Stimulated activated CD4-positive, alpha-beta T cell treated with anti-CD3 and anti-CD28 coated beads, TNF-alpha, amount 100 ng/mL, for 1 hour (primary cell): ENCODE measurements at places on chromosomes 12 and 14.
A peak's percentile ranks its signal among the peaks of the same experiment; 100 is the strongest.

DNA sequence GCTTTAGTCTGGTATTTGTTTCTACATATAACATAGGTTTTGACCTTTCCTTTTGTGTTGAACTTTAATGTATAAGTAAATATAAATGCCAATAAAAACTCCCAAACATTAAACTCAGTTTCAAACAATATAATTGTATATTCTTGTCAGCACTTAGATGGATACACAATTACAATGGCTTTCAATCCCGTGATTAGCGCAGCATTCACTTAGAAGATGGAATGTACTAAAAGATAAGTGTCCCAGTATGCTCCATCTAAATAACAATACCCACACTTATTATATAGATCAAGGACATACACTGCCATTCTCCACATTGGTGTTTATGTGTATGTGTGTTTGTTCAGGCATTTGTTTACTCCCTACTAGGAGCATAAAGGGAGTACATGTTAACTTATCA lies 193.1 kb downstream of the SOX5 start:
- no peak for DNase-seq

DNA sequence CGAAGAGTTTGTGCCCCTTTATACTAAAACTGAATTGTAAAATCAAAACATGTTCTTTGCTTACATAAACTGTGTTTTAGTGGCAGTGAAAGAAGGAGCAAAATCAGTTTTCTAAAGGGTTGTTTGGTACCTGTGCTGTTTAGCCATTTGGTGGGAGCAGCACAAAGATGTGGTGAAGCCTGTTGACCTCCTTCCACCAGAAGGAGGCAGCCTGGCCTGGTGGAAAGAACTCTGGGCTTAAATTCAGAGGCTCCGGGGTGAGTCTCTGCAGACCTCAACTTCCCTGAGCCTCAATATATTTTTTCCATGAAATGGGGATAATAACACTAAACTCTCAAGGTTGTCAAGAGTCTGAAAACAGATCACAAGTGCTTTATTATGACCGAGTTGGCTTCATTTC lies 502.5 kb downstream of the VRK1 start:
- DNase-seq: peak; percentile 7

GRCh38 chr12:94092516-94093241 lies 55.7 kb upstream of the PLXNC1 start:
- no peak for DNase-seq

DNA sequence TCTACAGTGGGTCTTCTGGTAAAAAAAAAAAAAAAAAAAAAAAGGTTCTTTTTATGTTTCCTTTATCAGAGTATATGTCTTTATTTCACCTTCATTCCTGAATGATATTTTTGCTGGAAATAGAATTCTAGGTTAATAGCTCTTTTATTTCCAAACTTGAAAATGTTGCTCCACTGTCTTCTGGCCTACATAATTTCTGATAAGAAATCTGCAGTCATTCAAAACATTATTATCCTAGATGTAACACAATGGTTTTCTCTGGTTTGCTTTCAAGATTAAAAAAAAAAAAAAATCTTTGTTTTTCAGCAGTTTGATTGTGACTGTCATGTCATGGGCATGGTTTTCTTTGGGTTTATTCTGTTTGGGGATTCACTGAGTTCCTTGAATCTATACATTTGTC lies 19.5 kb downstream of the DCP1B start:
- DNase-seq: no peak

- DNase-seq: no peak
These were observed 117.6 kb downstream of the CACNA1C start for GRCh38 chr12:2170376-2170775.

DNA sequence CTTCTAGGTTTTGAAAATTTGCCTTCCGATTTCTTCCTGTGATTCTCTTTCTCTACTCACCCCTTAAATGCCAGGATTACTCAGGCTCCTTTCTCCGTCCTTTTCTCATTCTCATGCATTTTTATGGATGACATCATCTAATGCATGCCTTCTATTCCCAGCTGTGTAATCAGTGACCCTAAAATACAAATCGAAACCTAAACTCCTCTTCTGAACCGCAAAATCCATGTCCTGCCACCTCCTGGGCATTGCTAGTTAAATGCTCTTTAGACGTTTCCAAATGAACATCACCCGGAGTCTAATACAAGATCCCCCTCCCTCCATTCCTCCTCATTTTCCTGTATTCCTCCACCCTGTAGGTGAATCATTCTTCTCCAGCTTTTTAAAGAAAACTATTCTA lies 1703.1 kb upstream of the FLRT2 start:
- no peak for DNase-seq

GRCh38 chr12:131639270-131639940 lies 71.5 kb upstream of the SFSWAP start:
- DNase-seq: no peak

- no peak for DNase-seq
These were observed 397.4 kb upstream of the OR4E1 start for GRCh38 chr14:22071006-22071405.

DNA sequence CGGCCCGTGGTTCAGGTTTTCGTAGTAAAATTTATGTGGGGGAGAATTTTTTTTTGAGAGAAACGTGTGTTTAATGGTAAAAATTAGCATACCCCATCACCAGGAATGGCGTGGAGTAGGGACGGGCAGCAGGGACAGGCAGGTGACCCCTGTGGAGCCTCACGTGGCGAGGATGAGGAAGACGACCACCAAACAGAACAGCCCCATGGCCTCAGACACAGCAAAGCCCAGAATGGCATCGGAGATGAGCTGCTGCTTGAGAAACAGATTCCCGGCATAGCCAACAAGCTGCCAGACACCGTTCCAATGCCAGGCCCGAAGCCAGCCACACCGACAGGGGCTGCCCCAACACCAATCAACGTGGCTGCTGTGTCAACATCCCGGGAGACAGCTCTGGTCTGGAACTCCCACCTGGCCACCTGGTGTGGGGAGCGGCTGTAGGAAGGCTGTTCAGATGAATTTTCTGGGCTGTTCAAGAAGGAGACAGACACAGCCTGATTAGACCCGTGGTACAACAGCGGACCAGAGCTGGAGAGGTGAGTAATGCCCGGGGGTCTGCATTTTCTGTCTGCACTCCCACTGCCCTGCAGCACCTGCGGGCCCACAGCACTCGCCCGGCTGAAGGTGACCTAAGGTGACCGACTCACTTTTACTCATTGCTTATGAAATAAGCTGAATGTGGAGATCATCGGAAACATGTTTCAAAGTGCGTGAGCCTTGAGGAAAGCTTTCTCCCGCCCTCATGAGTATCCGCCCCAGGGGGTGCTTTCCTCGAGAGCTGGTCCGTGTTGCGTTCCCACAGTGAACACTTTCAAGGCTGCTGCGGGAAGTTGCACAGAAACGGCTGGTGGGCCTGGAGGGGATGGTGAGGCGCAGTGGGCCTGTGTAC lies 10.6 kb downstream of the TMEM121 start:
- no peak for DNase-seq

DNA sequence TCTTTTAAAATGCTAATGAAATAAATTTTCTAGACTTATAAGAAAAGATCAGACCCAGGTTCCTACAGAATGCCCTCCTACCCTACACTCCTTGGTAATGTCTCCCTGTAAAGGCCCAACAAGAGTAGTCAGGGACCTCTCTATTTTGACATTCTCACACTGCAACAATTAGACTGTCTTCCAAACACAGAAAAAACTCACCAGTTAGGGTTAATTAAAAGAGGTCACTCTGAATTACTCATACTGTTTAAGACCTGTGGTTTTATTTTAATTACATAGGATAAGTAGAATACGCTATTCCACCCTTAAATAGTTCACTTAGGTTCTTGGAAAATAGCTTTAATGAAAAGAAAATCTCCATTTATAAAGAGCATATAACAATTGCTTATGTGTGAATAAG lies 142.4 kb downstream of the ITPR2 start:
- DNase-seq: no peak

- no peak for DNase-seq
These were observed 23.5 kb upstream of the C12orf50 start for GRCh38 chr12:88052686-88053085.

GRCh38 chr14:58129208-58129607 lies 22.8 kb downstream of the ARMH4 start:
- DNase-seq: no peak

GRCh38 chr14:42222924-42223471 lies 616.3 kb downstream of the LRFN5 start:
- DNase-seq: no peak

DNA sequence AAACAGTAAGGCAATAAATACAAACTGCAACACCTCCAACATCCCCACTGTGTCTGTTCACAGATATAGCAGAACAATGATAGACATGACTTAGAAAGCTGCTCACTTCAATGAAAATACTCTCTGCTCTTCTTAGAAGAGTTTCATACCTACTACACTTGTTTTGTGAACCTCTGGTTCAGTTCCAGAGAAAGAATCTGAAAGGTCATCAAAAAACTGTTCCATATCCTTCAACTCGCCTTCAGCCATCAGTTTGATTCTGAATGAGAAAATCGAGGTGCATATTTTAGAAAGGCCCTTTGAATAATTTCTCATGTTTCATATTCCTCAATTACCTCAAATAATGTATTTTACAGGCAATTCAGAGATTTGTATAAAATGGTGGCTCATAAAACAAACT lies 5.5 kb downstream of the ANAPC5 start:
- DNase-seq: no peak

DNA sequence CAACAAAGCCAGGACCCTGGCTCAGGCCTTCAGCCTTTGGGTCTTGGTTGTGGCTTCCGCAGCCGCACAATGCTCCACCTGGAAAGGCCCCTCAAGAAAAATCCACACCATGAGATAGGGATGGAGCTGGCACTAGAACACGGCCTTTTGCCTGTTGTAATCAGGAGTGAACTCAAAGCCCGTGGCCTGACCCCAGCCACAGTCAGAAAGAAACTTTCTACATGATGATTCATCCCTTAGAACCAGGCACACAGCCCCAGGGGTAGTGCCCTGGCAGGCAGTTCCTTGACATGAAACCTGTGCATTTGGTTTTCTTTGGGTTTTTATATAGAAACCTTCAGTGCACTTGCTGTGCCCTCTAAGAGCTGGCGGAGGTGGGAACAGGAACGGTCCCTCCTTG lies 5.1 kb downstream of the CLMN start:
- DNase-seq: no peak

DNA sequence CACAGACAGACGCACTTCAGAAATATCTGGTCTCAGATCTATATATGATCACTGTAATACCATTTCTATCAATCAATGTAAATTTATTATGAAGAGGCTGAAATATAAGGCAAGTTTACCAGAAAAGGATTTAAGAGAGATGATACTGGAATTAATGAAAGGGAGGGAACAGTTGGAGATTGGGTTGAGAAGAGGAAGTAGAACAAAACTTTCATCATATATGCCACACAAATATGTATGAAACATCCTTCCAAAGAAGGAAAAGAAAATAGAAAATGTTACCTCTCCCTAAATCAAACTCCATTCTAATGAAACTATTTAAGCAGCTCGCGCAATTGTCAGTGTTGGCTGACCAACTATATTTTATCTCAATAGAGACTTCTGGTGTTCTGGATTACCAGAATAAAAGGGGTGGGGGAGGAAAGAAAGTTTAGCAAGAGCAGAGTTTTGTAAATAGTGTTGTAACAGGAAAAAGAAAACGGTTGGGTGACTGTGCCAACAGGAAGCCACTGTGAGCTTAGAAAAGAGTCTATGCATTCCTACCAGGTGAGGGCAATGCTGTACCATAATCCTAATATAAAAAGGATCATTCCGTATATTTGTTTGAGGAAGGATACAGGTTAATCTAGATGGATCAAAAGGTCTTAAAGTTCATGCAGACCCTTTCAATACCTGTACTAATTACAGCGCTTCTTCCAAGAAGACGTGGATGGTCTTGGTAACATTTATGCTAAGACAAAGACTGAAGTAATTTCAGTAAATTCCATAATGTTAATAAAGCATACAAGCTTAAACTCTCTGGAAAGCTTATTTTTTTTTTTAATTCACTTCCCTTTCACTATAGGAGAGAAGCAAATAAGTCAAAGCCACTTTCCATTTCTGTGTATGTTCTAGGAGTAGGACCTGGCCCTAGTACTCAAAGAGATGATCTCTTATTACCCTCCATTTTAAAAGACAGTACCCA lies 14.5 kb upstream of the LLPH start:
- DNase-seq: no peak

DNA sequence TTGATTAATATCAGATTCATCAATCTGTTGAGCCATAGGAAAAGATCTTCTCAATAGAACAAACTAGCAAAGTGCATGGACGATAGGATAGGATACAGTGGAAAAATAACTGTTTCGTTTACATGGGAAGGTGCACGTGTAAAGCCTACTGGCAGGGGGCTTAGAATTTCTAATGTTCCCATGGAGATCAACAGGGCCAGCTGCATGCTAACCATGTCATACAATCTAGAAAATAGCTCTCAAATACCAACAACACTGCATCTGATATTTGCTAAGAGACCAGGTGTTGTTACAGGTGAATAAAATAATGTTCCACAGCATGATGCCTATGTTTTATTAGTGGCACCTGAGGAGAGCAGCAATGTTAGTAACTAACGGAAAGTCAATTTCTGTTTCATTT lies 72.5 kb downstream of the ACSS3 start:
- DNase-seq: no peak

GRCh38 chr14:40218282-40218941 lies 786.2 kb upstream of the FBXO33 start:
- no peak for DNase-seq

- peak; percentile 79 for DNase-seq
These were observed at the start of the genes FOXM1 and RHNO1 for GRCh38 chr12:2877047-2877952. Gene FOXM1 (minus strand): TSS chr12:2877174. CDS start chr12:2874478, 2,696 bp downstream. Gene RHNO1 (plus strand): TSS chr12:2877223. CDS start chr12:2885367, 8,144 bp downstream.

DNA sequence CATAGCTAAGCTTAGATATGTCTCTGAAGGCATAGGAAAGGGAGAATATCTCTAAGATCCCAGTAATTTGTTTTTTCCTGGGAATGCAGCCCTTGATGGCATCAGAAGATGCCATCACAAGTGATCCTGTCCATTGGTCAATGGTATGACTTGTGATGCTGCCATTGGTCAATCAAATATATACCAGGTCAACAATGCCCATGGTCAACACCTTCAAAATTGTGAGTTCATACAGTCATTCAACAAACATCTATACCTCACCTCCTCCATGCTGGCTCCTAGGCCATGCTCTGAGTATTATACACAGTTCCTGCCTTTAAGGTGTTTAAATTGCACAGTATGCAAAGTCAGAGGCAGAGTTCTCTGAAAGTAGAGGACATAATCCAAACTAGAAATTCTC lies 19.3 kb upstream of the IL22 start:
- DNase-seq: no peak

- DNase-seq: no peak
These were observed 163.7 kb upstream of the CLEC14A start for GRCh38 chr14:38419579-38419978.
